Neuronal stem cell (in vitro differentiated cells): ENCODE measurements at places on chromosomes 5 and 9.
A peak's percentile ranks its signal among the peaks of the same experiment; 100 is the strongest.

GRCh38 chr5:80759866-80760577 lies 105.2 kb upstream of the DHFR start:
- DNase-seq = no peak

DNA sequence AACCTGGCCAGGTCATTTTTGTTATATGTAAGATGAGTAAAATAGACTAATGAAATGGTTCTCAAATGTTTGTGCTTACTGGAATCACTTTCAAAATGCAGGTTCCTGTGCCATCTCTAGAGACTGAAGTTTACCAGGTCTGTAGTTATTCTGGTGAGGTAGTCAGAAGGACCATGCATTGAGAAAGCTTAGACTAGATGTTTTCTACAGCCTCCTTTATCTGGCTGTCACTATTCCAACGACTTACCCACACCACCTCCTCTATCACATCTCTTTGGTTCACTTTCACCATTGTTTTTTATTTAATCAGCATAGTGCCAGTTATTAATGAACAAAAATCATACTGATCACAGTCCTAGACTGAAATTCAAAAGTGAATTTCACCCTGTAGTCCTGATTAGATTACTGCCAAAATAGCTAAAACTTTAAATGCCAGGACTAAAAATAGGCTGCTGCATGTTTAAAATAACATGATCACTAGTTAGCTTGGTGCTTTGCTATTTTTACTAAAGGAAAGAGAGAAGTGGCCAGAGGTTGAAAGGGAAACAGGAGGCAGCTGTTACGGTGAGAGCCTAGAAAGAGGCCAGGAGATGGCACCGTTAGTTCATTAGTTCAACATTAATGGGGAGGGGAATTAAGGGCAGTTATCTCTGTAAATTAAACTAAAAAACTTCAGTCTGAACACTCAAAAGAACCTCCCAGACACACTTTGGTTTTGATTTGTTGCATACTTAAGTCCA lies 13.9 kb upstream of the FNIP1 start:
- DNase-seq = no peak

- no peak for DNase-seq
These were observed 1.6 kb downstream of the CREB3 start for GRCh38 chr9:35734096-35734495.

GRCh38 chr9:274406-274805 lies 59.7 kb downstream of the DOCK8 start:
- no peak for DNase-seq

GRCh38 chr5:139669662-139670368 lies 21.7 kb downstream of the CXXC5 start:
- no peak for DNase-seq

DNA sequence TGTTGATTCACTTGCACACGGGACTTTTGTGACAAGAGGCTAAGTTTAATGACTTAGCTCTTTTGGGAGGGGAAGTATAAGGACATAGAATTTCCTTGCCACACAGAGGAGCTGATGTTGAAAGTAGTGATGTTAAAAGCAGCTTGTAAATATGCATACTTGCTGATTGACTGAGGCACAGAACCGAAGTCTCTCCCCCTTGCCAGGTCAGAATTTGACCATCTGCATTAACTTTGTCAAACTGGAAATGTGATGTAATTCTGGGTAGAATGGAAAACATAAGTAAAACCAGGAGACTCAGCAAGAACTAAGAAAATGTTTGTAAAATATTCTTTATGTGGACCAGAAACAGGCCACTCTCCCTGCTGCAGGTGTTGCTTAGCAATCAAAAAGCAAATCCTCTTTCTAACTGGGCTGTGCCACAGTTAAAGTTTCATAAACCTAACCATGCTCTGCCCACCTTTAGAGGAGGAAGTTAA lies 284.2 kb downstream of the NR3C1 start:
- no peak for DNase-seq

GRCh38 chr9:34346873-34347799 lies 17.8 kb downstream of the NUDT2 start:
- no peak for DNase-seq

DNA sequence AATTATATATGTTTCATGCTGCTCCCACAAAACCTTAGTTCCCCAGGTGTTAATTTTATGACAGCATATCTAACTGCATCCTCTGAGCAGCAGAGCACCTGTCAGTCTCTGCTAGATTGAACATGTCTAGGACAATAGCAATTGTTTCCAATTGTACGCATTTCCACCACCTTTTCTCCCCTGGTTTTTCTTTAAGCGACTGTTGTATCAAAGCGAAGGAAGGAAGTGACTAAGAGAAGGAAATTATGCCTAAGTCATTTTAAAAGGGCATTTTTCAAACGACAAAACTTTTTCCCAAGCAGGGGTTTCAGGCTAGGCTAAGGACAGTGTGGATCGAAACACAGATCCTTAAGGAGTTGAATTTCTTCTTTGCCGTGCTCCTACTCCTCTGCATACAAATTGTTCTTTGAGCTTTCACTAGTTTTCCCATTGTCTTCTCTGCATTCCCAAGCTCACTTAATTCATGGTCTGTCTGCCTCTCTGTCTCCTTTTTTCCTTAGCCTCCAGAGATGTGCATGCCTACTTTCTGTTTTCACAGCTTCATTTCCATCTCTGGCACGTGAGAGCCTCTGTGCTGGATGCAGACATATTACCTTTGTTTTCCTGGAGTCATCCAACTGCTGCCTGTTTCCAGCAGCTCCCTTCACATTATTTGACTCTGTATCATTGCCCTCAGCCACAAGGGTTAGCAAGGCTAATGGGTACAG lies 39.4 kb upstream of the STARD4 start:
- no peak for DNase-seq

DNA sequence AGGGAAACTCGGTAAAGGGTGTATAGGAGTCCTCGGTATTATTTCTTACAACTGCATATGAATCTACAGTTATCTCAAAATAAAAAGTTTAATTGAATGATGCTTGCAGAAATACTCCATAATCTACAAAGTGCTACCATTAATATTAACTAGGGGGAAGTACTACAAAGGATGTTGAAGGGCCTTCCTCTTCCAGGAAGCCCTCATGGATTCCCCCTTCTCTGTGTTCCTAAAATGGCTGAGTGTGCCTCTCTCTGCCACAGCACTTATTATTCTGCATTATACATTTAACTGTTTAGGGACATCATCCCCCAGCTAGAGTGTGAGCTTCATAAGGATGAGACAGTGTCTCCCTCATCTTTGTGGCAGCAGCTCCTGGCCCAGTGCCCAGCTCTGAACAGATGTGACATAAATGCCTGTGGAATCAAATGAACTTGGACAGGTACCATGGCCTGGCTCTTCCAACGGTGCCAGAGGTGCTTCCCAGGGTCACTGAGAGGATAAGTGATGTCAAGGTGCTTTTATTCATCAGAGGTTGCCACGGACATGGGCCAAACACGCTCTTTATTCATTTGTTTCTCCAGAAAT lies 99.5 kb downstream of the PAX5 start:
- DNase-seq = no peak

DNA sequence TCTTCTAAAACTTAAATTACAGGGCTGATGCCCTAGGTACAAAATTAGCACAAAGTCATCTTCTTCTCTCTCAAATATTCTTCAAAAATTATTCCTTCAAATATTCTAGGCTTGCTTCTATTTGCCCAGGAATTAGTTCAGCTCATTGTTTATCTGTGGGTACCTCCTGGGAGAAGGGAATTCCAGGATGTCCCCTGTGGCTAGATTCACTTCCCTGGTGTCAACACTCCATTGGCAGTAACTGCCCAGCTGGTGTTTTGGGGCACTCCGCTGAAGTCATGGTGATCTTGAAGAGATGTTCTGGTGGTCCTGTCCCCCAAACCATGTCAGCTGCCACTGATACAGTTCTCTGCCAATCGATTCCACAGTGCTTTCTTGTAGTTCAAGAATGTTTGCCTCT lies 26.2 kb upstream of the TGFBR1 start:
- no peak for DNase-seq

DNA sequence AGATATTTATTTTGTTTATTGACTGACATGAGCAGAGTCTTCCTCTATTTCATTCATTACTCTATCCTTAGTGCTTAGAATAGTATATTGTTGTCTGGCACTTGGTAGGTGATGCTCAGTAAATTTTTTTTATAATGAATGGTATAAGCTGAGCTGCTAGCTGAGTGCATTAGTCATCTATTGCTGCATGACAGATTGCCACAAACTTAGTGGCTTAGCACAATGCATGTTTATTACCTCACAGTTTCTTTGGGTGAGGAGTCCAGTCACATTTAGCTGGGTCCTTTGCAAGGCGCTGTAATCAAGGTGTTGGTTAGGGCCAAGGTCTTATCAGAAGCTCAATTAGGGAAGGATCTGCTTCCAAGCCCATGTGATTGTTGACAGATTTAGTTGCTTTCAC lies 23.1 kb downstream of the SMAD5 start:
- DNase-seq = no peak

GRCh38 chr9:98678244-98678842 lies 30.4 kb downstream of the GABBR2 start:
- DNase-seq = no peak

DNA sequence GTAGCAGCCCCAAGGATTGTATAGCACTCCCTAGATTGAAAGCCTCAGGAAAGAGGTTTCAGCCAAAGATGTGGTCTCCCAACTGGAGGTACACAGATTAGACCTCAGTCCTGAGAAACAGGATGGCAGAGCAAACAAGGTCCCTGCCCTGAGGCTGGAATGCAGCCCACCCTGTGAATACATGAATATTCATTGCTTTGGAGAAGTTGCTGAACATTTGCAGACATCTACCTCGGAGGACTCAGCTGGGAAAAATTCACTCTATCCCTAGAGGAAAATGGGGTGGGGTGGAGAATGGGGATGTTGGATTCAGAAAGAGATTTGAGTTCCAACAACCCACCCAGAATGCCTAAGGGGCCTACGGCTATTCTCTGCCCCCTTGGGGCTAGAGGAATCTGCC lies 129.4 kb downstream of the SLIT3 start:
- DNase-seq = no peak

DNA sequence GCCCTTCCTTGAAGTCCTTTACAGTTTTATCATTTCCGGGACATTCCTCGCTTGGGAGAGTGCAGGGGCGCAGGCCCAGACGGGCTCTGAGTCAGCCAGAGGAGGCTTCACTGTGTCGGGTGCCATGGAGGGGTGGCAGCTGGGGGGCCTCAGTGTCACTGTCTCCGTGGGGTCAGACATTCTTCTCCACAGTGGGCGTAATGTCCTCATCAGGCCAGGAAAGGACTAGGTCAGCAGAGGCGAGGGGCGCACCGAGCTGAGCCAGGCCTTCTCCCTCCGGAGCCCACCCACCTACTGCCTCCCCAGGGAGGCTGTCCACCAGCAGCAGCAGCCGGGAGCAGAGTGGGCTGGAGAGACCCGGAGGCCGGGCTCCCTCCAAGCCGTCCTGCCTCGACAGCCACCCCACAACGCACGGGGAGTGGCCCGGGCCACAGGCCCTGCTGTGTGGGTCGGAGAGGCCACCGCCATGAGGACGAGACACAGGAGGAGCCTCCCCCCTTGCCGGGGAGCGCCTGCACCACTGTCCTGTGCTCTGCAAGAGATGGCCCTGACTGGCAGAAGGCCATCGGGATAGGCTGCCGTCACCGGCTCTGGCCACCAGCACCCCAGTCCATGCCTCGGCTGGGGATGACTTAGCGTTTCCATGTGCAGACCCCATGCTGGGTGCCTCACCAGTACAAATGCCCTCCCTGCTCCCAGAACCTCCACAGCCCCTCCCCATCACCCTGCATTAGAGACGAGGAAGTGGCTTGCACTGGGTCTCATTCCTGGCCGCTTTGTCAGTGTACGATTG lies 26.5 kb downstream of the SARDH start:
- no peak for DNase-seq

GRCh38 chr5:149210225-149210624 lies 61.4 kb upstream of the AFAP1L1 start:
- DNase-seq = no peak

DNA sequence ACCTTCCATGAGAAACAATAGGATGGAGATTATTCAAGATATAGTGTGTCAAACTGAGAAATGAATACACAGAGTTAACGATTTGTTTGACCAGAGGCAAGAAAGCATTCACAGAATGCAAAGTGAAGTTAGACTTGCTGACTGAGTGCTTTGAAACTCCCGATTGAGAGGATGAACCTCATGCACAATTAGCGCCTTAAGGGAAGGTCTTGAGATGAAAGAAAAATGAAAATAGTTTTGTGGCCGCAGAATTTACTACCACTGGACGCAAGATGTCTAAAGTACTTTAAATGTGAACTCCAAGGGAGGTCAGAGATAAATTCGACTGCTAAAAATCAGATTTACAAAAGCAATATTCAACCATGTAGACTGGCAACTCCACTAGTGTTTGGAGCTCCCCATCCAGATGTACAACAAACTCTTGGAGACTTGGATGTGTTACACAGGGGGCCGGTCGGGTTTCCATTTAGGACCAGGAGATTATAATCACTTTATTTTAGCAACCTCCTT lies 707 bp upstream of the RIMOC1 start:
- peak; percentile 3 for DNase-seq
